Glutamatergic neuron (in vitro differentiated cells): ENCODE measurements at places on chromosomes 2 and 18. TPM values are rescaled to one million over a fixed set of nuclear protein-coding genes. Genes with fewer than 3 reads are reported as not detected.

The DYSF gene
- 11.1 TPM for total RNA-seq

The NT5C1B gene
- not detected for total RNA-seq

The SPDYA gene
- total RNA-seq, result 0.81 TPM

The DSG3 gene
- not detected for total RNA-seq

The GNLY gene
- total RNA-seq, result not detected

The ALK gene
- 9.6 TPM for total RNA-seq

The PROKR1 gene
- 0.83 TPM for total RNA-seq

The ANKRD30BL gene
- total RNA-seq, result 0.29 TPM

The GAL3ST2 gene
- total RNA-seq, result 0.42 TPM

The RPL31 gene
- 761 TPM for total RNA-seq

The NCKAP5 gene
- 0.20 TPM for total RNA-seq
